ENCODE measurements at places on chromosomes 16 and 17.

DNA sequence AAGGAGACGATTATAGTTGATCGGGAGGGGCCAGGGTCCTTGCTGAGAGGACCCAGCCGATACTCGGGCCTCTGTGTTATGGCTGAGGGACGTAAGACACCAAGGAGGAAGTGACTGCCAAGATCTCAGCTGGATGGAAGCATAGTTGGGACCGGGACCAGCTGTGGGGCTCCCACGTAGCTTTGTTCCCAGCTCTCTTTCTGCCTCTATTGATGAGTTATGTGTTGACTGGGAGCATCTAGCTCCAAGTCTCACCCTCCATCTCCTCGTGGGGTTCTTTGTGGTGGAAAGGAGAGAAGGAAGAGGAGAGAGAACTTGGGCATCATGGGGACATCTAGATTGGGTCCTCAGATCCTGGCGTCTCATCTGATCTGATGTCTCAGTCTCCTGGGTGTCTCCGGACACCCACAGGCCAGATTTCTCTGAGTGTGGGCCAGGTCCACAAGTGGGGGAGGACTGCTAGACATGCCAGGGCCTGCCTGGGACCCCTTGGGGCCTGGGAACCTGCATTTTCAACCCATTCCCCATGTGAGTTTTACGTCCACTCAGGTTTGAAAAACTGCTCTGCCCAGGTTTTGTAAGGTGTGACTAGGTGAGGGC lies 1.0 kb downstream of the MGRN1 start:
- DNase-seq: no peak

DNA sequence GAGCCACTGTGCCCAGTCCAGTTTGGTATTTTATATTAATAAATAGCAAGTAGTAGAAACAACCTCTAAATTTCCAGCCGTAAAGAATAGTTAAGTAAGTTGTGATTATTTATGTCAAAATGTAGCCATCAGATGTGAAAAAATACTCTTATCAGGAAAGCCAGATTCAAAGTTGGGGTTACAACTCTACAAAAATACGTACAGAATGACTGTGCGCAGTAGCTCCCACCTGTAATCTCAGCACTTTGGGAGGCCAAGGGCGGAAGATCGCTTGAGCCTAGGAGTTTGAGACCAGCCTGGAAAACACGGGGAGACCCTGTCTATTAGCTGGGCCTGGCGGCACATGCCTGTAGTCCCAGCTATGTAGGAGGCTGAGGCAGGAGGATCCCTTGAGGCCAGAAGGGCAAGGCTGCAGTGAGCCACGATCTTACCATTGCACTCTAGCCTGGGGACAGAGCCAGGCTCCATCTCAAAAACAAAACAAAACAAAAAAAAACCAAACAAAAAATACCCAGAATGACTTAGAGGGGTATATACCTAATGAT lies 1.7 kb downstream of the PDP2 start:
- DNase-seq: no peak

DNA sequence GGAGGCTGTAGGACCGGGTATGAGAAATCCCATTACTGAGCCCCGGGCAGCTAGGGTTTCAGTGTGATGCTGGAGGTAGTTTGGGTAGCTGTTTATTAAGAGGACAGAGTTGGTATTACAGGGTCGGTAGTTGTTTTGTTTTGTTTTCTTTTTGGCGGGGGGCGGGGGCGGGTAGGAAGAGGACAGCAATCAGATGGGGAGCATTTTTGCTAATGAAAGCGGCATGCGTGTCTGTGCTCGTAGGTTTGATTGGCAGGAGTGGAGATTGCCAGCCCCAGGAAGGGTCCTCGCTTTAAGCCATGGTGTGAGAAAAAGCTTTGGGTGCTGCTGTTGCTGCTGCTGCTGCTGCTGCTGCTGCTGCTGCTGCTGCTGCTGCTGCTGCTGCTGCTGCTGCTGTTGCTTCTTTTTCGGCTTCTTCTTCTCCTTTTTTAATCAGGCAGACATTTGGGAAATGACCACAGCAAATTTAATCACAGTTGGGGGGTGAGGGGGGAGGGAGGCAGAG lies 498.5 kb upstream of the ZFHX3 start:
- no peak for DNase-seq

- DNase-seq: no peak
These were observed 34.8 kb upstream of the CPHXL start for GRCh38 chr16:75761108-75761507.

GRCh38 chr16:1712791-1713261 lies 6.8 kb downstream of the MAPK8IP3 start:
- no peak for DNase-seq

DNA sequence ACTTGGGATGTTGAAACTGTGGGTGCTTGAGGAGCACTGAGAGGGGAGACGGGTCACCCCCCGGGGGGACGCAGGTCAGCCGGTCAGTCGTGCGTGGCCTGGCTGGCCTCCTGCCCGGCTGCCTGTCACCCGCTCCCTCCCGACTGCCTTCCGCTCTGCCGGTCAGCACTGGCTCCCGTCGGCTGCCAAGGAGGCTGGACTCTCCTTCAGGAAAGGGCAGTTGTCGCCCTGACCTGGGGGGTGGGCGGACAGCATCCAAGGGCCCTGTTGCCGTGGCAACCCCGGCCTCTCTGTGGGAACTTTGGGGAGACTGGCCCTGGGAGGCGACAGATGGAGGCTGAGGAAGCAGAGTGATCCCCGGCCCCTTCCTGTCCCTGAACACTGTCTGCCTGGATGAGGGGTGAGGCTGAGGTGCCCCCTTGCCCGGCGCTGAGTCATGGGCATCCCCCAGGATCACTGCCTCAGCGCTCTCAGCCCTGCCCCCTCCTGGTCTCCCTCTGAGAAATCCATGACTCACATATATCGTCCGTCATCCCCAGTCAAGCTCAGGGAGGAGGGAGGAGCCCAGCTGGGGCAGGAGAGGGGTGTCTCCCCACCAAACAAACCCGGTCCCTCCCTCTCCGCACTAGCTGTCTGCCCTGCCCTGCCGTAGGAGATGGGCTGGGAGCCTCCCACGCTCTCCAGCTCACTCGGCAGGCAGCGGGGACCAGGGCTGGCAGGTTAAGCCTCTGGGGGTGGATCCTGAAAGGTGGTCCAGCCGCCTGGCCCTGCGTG lies at the start of gene ADGRG1:
Gene ADGRG1, plus strand, starts transcription at position 623 of the 774 bp plus-strand sequence. CDS start 21,658 bp downstream, outside the sequence.
- peak; percentile 32 for DNase-seq

DNA sequence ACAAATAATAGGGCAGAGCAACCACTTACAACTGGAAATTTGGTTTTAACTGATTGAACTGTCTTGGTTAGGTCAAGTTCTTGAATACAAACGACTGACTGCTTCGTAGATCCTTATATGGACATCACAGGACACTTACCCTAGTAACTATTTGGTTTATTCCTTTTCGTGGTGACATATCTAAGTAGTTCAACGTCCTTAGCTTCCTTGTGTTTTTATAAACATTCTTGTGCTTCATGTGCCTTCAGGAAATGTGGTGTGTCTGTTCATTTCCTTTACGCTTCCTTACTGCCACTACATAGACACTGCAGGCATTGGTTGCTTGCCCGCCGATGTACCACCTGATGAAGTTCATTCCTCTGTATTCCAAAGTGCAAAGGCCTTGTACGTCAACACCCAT lies 59.3 kb downstream of the USP10 start:
- DNase-seq: no peak

DNA sequence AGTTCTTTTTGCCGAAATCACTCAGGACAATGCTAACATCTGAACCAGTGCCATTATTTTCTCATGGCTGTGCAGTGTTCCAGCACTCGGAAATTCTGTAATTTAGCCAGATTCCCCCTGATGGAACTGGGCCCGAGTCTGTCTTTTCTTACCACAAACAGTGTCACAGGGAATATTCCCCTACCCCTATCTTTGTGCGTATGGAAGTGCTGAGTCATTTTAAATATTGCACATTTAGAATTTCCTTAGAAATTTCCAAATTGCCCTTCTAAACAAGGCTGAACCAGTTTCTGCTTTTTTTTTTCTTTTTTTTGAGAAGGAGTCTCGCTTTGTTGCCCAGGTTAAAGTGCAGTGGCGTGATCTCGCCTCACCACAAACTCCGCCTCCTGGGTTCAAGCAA lies 88.0 kb upstream of the CREBBP start:
- DNase-seq: no peak

DNA sequence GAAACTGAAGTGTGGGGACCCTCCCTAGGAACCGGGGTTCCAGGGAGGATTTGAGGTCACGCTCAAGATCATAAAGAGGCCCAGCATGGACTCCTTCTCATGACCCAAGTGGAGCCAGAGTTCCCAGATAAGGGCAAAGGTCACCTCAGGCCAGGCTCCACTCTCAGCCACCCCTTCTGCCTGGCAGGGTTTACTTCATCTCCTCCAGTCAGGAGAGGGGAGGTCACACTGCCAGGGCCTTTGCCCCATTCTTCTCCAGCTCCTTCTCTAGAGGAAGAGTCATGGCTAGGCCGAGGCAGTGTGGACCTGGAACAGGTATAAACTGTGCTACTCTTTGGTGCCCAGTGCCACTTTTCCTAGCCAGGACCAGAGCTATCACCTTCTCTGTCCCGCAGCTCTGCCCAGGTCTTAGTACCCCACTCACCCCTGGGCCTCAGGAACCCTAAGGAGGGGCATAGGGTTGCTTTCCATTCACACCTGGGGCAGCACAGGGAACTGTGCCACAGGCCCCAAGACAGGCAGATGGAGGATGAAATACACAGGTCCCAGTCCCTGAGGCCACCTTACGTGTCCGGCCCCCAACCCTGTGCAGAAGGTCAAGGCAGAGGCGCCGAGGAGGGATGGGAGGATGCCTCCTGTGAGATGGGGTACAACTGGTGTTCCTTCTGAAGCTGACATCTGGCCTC lies 879 bp upstream of the ACSF2 start:
- no peak for DNase-seq

DNA sequence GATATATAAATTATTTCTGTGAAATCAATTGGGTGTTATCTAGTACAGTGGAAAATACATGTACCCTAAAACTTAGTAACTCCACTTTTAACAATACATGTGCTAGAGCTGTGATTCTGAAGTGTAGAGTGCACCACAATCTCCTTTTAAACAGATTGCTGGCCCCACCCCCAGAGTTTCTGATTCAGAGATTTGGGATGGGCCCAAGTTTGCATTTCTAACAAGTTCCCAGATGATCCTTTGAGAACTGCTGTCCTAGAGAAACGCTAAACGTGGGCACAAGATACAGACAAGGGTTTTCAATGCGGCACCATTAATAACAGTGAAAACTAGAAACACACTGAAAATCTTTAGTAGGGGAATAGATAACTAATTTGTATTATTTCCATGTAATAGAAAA lies 49.2 kb downstream of the NXPH3 start:
- no peak for DNase-seq

- no peak for DNase-seq
These were observed 15.4 kb downstream of the CD7 start for GRCh38 chr17:82301916-82302567.

Data from cortex of kidney (tissue), 1 donor.